ENCODE measurements at places on chromosomes 6 and 20.

- no peak for DNase-seq
Observed at GRCh38 chr6:116556065-116556464, 2.5 kb downstream of the CALHM4 start.

DNA sequence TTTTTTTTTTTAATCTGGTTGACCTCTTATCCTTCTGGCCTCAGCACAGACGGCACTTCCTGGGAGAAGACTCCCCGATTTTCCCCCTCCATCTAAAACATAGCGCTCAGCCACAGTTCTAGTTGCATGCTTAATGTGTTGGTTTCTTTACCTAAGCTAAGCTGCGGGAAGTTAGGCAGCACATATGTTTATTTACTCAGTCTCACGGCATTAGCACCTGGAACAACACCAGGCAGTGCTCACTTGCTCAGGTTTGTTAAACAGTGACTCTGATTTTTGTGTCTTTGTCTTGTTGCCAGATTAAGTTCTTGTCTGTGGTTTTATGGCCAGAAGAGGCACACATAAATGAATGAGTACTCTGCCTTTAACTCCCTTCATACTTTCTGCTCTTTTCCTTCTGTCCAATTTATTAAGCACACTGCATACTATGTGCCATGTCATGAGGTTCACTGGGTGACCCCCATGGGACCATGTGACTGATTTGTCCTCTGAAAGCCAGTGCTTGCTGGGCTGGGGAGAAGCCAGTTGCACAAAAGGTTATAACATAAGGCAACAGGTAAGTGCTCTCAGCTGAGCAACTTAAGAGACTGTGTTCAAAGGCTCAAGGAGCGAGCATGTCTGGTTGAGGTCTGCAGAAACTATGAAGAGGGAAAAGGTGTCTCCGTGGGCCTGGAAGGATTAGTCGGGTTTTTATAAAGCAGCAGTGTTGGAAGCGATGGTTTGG, 93.6 kb downstream of the RPP40 start:
- no peak for DNase-seq

- no peak for DNase-seq
Observed at GRCh38 chr6:36229223-36229622, 32.7 kb downstream of the BRPF3 start.

DNA sequence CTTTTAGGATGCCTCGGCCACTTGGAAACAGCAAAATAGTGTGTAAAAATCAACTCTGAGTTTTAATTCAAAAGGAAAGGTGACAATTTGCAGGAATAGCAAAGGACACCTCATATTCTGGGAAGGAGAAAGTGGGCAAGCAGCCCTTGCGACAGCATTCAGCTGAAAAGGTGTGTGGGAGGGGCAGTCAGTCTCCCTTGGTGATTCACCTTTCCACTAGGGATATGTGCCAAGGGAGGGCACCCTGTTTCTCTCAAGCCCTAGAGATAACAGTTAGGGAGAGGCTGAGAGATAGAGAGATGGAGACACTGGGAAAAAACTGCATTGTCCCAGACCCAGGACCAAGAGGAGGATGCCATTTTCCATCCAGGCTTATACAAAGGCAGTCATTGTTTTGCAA, 228.1 kb downstream of the EPM2A start:
- DNase-seq = no peak

DNA sequence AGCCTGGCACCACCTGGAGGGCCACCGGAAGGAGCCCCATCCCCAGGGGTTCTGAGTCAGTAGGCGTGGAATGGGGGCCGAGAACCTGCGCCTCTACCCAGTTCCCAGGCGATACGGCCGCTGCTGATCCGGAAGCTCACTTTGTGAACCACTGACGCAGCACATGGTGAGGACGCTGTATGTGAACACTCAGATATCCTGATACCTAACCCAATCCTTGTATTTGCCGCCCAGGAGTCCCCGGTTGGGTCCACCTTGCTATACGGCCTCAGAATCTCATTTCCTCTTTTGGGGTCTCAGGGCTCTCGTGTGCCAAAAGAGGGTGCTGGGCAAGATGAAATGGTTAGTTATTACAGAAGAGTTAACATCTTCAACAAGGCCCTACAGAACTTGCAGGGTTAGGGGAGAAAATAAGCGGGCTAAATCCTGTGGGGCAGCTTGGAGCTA, 604 bp upstream of the RAB5IF start:
- DNase-seq = no peak

- peak; percentile 28 for DNase-seq
Observed at GRCh38 chr6:57021086-57021720, 25.3 kb upstream of the KIAA1586 start.

DNA sequence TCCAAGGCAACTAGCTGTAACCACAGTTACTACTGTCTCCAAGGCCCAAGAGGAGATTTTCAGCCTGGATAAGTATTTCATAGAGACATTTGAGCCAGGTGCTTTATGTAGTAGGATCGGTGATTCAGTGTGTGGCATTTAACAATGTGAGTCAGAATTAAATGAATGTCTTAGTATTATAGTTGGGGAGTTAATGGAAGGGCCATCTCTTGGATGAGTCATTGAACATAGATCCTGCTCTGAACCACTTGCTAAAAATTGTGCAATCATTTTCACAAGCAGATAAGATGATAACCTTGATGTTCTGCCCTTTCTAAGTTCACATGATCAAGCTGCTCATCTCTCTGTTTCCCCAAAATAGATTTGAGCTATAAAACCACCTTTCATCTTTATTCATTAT, 668.9 kb upstream of the CITED2 start:
- no peak for DNase-seq

GRCh38 chr20:50995506-50995905, 27.4 kb downstream of the KCNG1 start:
- no peak for DNase-seq

DNA sequence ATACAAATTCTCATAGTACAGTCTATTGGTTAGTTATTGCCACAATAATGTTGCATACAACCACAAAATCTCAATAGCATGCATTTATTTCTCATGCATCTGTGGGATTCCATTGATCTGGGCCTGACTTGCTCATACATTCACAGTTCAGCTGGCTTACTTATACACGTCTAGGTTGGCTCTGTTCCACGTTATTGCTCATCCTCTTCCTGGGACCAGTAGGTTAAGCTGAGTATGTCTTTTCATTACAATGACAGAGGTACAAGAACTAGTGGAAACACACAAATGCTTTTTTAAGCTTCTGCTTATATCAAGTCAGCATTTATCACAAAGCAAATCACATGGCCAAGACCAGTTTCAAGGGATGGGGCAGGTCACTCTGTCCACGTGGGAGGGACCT, 485.3 kb upstream of the BTBD3 start:
- DNase-seq = no peak

DNA sequence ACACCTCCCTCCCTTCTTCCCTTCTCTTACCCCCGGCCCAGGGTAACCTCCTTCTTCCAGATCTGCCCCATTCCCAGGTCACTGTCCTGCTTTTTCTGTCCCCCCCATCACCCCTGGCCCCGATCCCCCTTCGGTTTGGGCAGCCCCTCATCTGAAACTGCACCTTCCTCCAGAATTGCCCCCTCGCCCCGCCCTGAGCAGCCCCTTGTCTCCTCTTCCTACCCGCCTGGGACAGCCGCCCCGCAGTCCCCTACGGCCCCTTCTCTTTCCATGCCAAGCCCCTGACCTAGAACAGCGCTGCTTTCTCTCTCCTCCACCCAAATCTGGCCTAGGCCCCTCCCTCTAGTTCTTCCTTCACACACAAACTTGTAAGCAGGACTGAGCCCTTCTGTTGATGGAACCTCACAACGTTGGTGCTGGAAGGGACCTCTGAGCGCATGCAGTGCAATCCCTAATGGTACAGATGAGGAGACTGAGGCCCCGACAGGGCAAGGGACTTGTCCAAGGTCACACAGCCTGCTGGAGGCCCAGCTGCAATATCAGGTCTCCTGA, 630 bp downstream of the PPP2R5D start:
- no peak for DNase-seq

DNA sequence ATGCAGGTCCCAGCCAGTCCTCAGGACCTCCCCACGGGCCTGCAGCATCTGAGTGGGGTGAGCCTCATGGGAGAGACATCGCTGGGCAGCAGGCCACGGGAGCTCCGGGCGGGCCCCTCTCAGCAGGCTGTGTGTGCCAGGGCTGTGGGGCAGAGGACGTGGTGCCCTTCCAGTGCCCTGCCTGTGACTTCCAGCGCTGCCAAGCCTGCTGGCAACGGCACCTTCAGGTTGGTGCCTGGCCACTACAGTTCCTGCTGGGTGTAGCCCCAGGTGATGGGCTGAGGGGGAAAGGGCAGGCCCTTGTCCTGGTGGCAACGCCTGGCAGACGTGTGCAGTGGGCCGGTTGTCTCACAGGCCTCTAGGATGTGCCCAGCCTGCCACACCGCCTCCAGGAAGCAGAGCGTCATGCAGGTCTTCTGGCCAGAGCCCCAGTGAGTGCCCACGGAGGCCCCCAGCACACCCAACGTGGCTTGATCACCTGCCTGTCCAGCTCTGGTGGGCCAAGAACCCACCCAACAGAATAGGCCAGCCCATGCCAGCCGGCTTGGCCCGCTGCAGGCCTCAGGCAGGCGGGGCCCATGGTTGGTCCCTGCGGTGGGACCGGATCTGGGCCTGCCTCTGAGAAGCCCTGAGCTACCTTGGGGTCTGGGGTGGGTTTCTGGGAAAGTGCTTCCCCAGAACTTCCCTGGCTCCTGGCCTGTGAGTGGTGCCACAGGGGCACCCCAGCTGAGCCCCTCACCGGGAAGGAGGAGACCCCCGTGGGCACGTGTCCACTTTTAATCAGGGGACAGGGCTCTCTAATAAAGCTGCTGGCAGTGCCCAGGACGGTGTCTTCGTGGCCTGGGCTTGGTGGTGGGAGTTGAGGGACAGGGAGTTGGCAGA, 787 bp upstream of the TNFRSF6B start:
- no peak for DNase-seq

DNA sequence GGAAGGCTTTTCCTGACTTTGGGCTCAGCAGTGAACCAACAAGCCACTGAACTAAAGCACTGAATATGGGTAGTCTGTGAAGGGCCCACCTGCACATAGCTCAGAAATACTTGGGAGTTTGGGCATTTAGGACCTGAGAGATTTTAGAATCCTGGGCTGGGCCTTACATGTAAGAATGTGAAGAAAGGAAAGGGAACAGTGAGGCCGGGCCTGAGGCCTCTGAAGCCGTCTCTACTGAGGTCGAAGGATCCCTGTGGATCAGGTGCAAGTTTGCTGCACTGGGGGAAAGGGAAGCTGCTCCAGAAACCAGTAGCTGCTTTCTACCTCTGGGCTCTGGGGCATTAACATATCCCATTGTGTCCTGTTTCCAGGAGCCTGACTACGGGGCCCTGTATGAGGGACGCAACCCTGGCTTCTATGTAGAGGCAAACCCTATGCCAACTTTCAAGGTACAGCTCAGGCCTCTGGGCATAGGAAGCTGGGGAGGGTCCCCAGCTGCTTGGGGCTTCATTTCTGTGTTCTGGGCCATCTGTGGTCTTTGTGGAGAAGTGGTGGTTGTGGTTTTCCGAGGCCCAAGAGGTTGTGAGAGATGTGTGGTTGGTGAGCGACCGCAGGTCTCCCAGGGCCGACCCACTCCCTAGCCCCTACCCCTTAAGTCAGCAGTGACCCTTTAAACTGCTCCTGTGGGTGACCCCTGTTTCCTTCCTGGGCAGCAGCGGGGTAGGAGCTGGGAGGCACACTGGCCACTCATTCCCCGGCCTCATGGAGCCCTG, 30.3 kb downstream of the PLCG1 start:
- no peak for DNase-seq

- DNase-seq = no peak
Observed at GRCh38 chr20:36061754-36062153, 92.8 kb upstream of the EPB41L1 start.

- DNase-seq = no peak
Observed at GRCh38 chr20:58618351-58619076, 32.6 kb upstream of the STX16 start.

DNA sequence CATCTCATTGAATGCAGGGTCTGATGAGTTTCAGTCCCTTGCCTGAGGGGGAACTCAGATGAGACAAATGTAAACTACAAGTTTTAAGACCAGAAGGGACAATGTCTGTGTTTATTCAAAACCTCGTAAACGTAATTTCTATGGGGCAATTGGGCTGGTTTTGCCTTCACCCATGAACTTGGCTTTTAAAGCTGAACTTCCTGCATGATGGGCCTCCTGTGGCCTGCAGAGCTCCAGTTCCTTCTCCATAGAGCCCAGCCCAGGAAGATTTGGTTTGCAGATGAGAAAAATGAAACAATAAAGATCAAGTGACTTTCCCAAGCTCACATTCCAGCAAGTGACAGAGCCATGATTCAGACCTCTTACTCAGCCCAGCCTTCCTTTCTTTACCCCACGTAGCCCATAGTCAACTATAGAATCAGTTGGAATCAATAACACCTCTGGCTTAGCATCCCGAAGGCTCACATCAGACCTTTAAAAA, 612.3 kb downstream of the UTRN start:
- DNase-seq = no peak

GRCh38 chr6:158662954-158663624, 13.2 kb downstream of the SYTL3 start:
- DNase-seq = no peak

Data from HuH-7 (cell line).